ENCODE measurements at places on chromosomes 4 and X.

- no peak for DNase-seq
These were observed 100.7 kb upstream of the MAP3K15 start for GRCh38 chrX:19616016-19616415.

DNA sequence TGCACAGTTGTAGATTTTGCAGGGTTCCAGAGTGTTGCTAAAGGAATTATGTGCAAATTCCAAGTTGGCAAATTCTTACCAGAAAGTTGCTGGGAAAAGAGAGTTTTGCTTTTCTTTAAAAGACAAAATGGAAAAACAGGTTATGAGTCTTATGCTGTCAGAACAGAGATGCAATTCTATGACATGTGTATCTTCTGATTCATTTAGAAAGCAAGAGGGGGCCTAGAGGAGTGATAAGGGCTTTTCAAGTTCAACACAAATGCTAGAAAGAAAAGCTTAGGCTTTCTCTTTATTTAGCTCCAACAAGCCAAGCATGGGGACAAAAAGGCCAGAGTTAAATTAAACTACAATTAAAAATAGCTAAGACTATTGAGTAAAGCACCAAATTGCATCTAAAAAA, 72.4 kb upstream of the GATB start:
- DNase-seq = no peak

DNA sequence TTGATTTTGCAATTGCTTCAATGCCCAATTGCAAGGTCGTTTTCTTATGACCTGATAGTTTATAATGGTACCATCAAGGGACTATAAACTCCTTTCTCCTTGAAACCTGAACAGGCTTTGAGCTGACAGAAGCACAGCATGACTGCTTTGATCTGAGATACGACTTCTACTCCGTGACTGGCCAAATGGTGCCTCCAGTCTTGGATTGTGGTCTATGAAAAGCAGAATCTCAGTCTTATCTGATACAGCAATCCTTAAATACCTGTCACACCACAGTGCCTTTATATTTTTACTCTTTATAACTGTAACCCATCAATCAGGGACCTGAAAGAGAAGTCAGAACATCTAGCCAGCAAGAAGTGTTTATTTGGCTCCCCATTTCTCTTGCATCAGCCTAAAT, 93.1 kb downstream of the DOCK11 start:
- DNase-seq = no peak

- DNase-seq = no peak
These were observed 2464.6 kb downstream of the PCDH7 start for GRCh38 chr4:33184657-33185290.

DNA sequence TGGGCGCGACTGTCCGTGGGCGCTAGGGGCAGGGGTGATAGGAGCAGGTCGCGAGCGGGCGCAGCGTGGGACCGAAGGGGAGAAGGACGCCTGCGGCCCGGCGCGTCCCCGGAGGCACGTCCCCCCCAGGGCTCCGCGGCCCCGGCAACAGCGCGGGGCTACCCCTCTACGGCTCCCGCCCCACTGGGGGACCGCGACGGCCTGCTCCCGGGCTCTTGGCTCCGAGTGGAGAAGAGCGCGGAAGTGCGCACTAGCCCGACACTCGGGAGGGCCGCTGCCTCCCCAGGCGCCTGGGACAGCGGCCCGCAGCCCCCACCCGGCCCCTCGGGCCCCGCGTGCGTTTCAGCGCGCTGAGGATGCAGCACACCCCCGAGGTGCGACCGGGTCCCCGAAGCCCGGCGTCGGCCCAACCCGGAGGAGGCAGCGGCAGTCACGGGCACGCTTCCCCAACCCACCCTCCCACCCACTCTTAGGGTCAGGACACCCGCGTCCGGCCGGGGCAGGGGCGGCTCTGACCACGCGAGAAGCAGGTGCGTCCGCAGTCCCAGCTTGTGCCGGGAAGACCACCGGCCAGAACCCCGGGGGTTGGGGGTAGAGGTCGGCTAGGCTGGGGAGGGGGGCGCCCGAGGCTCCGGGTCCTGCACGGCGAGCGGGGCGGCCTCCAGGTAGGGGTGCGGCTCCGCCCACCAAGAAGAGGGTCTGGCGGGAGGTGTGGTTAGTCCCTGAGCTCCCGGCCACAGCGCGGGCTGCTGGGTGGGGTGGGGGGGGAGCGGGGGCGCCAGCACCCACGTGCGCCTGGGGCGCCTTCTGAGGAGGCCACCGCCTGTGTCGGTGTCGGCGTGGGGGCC, 18.5 kb upstream of the NAT8L start:
- DNase-seq = no peak

GRCh38 chrX:123588723-123589122, 144.1 kb downstream of the THOC2 start:
- DNase-seq = no peak

- no peak for DNase-seq
These were observed 56.3 kb downstream of the MSN start for GRCh38 chrX:65723706-65724105.

GRCh38 chr4:139126898-139127297, 50.1 kb downstream of the ELF2 start:
- no peak for DNase-seq
